SW 1271 (cell line): ENCODE measurements at places on chromosomes 6 and 20.

GRCh38 chr20:10217721-10218410 lies 764 bp upstream of the SNAP25 start:
- DNase-seq = no peak

- no peak for DNase-seq
Observed at GRCh38 chr20:4147319-4147718, 132.0 kb upstream of the RNF24 start.

DNA sequence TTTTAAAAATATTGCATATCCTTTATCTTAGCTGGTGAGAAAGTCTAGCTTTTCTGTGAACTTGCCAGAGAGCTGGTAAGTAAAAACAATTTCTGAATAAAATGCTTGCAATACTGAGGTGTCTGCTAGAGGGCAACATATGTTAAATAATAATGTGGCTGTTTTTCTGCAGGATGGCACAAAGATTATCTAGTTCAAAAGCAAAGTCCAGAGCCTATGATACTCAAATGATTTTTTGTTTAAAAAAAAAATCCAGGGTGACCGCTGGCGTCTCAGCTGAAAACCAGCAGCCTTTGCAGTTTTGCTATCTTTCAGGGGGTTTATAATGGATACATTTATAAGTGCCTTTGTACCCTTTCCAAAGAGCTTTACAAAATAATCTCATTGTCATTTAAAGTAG lies 194.9 kb downstream of the PHACTR1 start:
- DNase-seq = no peak

DNA sequence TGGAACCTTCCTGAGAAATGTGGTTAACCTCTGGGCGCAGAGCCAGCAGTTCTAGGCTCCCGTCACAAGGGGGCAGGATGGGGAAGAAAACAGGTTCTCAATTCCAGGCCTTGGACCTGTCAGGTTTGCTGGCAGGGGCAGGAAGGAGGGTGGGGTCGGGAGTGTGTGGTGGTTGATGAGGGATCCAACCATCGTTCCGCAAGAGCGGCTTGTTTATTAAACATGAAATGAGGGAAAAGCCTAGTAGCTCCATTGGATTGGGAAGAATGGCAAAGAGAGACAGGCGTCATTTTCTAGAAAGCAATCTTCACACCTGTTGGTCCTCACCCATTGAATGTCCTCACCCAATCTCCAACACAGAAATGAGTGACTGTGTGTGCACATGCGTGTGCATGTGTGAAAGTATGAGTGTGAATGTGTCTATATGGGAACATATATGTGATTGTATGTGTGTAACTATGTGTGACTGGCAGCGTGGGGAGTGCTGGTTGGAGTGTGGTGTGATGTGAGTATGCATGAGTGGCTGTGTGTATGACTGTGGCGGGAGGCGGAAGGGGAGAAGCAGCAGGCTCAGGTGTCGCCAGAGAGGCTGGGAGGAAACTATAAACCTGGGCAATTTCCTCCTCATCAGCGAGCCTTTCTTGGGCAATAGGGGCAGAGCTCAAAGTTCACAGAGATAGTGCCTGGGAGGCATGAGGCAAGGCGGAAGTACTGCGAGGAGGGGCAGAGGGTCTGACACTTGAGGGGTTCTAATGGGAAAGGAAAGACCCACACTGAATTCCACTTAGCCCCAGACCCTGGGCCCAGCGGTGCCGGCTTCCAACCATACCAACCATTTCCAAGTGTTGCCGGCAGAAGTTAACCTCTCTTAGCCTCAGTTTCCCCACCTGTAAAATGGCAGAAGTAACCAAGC lies 29.6 kb downstream of the SRSF3 start:
- DNase-seq = peak; percentile 27

DNA sequence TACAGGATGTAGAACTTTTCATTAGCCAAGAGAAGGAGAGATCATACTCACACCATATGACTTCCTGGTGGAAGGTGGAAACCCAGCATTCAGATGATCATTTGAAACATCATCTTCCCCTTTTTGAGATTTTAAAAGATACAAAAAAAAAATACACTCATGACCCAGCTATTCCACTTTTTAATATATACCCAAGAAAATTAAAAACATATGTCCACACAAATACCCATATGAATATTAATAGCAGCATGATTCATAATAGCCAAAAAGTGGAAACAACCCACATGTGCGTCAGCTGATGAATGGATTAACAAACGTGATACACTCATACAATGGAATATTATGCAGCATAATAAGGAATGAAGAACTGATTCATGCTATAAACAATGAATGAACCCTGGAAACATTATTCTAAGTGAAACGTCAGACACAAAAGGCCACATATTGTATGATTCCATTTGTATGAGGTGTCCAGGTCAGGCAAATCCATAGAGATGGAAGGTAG lies 130.0 kb upstream of the SGK1 start:
- DNase-seq = no peak

DNA sequence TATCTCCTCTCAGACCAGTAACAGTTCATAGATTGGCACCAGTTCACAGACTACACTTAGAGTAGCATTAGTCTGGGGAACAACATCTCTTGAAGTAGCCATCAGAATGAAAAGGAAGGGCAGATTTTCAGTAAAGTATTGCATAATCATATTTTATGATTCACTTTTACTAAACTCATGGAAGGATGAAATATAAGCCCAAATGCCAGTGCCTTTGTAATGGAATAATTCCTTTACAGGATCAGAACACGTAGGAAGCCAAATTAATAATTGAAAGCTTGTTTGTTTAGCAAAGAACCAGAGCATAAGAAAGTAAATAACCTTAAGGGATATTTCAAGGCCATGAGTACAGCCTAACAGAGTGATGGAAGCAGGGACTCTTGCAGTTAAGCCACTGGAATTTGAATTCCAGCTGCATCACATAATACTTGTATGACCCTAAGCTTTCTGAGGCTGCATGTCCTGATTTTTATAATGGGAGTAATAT lies 11.4 kb upstream of the LOC128125822 start:
- no peak for DNase-seq

GRCh38 chr6:23533944-23534343 lies 592.1 kb upstream of the NRSN1 start:
- no peak for DNase-seq

- no peak for DNase-seq
Observed at GRCh38 chr6:40293460-40294185, 293.5 kb downstream of the LRFN2 start.

GRCh38 chr6:168638468-168639271 lies 197.7 kb downstream of the SMOC2 start:
- no peak for DNase-seq

DNA sequence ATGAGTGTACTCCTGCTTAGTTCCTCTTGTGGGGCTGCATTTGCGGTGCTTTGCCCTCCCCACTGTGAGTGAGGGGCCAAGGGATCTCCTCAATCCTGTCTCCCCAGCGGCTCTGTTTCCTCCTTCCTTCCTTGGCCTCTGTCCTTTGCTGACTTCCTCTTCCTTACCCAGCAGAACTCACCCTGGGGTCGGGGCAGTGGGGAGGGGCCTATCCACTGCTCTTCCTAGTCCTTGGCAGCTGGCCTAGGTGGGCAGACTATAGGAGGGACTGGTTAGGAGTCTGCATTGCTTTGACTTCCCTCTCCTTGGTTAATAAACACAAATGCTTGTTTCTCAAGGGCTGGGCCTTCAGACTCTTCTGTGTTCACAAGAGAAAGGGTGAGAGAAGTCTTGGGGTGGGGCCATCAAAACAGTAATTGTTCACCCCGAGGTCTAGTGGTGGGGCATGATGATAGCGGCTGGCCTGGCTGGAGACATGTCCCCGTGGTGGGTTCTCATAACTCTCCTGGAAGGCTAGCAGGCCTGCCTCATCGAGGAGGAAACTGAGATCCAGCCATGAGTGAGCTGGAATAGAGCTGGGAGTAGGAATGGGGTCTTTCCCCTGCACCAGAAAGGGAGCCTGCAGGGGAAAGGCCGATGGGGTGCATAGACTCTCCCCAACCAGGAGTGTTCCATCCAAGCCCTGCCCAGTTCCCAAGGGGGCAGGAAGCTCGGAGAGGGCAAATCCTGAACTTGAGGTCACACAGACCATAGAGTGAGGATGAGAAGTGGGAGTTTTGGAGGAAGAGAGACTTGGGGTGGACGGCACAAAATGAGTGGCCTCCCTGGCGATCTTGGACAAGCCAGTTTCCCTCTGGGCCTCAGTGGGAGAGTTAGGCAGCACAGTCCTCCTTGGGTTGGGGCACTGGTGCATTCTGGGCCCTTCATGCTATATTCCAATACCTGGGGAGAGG lies 12.7 kb downstream of the FAM110A start:
- no peak for DNase-seq

- DNase-seq = no peak
Observed at GRCh38 chr6:93243231-93243778, 176.1 kb downstream of the EPHA7 start.

DNA sequence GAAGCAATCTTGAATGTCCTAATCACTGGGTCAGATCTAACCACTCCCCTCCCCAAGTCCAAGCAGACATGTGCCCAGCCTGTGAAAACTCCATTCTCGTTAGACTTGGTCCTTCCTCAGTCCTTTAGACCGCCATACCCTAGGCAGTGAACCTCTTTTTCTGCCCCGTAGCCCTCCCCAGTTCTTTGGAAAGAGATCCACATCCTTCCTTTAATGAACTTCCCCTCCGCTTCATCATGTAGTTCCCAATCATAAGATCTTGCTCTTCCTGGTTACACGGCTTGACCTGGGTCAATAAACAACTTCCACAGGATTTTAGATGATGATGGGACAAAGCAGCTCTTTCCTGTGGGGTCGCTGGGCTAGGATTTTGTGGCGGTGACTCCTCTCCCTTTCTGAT lies 9.6 kb downstream of the AHCY start:
- DNase-seq = no peak
